ENCODE measurements at places on chromosomes 4 and X.

DNA sequence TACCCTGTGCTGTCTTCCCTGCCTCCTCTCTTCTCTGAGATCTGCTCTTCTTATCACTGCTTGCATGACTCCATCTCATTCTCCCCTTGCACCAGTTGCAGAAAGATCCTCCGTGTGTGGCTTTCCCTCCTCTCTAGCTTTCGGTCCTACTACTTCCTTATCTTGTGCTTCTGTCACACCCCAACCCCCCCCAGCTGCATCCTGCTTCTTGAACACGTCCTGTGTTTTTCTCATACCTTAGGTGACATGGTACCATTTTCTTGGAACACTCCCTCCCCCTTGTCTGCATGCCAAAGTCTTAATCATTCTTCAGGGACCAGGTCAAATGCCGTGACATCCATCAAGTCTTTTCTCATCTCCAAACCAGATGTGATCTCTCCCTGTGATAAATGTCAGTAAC is 46.4 kb downstream of the FHL1 start:
- DNase-seq = no peak

- no peak for DNase-seq
Observed at GRCh38 chr4:137609718-137610430, 77.6 kb upstream of the PCDH18 start.

DNA sequence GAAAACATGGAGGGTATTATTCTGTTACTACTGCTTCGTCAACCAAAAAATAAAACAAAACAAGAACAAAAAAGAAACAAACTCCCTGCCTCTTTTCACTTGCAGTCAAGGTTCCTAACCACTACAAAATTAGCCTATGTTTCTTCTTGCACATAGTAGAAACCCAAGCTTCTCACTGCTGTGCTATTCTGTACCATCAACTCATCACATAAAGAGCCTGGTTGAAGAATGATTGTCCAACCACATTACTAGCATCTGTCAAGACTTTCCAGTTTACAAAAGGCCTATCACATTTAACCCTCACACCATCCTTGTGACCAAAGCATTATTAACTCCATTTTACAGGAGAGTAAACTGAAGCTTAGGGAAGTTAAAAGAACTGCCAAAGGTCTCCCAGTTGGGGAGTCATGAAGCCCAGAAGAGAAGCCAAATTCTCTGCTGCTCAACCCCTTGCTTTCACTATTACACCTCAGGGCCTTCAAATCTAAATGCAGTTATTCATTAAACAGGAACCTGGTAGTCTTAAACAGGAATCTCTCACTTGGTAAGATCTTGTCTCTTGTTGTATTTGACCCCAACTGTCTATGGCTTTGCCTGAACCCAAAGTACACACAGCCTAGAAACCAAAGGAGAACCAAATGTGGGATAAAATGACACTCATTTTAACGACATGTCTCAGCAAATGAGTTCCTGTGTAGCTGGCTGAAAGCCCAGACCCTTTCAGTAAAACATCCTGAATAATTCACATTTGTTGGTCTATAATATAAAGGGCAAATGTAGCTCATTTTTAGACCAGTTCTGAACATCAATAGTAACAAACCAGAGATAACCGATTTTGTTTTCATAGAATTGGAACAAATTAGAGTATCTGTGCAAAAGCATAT is 8.6 kb downstream of the F9 start:
- DNase-seq = no peak

DNA sequence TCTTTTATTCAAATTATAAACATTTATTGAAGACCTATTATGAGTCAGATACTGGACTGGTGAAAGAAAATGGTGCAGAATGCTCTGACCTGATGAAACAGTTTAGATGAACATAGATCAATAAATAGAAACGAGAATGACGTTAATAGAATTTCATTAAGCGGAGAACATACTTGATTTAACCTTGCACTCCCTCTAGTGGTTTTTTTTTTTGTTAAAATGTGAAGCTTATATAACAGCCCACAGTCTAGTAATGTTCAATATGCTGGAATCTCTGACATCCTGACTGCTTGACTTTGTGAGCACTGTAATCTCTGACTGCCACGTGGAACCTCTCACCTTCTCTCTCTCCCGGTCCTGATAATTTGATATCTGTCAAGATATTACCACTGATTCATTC is 32.3 kb downstream of the HDAC8 start:
- DNase-seq = no peak

GRCh38 chrX:29243942-29244341 is 656.7 kb downstream of the IL1RAPL1 start:
- DNase-seq = no peak

GRCh38 chr4:140059159-140059558 is 94.8 kb downstream of the MAML3 start:
- DNase-seq = no peak

GRCh38 chr4:4854649-4855295 is 4.7 kb upstream of the MSX1 start:
- no peak for DNase-seq

- DNase-seq = no peak
Observed at GRCh38 chr4:99645638-99646037, 12.0 kb downstream of the C4orf54 start.

- DNase-seq = no peak
Observed at GRCh38 chrX:53768451-53768850, 81.9 kb upstream of the HUWE1 start.

DNA sequence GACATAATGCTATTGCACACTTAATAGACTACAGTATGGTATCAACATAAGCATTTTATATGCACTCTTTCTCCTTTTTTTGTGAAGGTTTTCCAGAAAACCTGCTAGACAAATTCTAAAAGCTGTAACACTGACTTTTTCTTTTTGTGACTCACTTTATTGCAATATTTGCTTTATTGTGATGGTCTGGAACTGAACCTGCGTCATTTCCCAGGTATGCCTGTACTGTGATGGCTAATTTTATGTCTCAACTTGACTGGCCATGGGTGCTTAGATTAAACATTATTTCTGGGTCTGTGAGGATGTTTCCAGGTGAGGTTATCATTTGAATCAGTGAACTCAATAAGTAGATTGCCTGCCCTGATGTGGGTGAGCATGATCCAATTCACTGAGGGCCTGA is 35.5 kb upstream of the LAMP2 start:
- DNase-seq = no peak

All from stimulated activated CD4-positive, alpha-beta T cell treated with anti-CD3 and anti-CD28 coated beads, Interleukin-4, amount 100 ng/mL, for 4 hours (primary cell).